Inflammatory macrophage (primary cell): ENCODE measurements at places on chromosomes 5 and 9.
A peak's percentile ranks its signal among the peaks of the same experiment; 100 is the strongest.

DNA sequence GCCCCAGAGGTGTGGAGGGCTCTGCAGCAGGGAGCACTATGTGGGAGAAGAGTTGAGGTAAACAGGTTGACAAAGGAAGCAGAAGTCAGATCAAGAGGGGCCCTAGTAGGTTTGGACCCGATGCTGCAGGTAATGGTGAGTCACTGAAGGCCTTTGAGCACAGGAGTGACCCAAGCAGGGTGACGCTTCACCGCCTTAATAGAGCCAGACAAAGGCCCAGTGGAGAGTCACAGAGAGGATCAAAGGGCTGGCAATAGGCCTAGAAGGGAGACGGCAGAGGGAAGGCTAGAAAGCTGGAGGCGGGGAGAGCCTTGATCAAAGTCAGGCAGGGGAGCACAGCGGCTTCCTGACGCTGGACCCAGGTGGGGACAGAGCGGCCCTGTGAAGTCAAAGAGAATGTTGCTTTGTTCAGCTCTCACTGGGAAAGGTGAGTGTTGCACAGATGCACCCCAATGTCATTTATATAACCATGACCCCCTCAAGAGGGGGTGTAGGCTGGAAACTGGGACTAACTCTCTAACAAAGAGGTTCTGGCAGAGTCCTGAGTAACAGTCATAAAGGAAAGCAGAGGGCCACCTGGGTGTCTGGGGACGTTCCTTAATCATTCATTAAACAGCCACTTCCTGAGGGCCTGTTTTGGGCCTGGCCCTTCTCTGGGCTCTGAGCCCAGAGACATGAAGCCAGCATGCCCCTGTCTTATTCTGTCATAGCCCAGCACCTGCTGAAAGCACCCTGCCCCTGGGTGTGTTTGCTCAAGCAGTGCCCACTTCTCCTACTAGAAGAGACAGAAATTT, 9.8 kb upstream of the CPLX2 start:
- DNase-seq: no peak

DNA sequence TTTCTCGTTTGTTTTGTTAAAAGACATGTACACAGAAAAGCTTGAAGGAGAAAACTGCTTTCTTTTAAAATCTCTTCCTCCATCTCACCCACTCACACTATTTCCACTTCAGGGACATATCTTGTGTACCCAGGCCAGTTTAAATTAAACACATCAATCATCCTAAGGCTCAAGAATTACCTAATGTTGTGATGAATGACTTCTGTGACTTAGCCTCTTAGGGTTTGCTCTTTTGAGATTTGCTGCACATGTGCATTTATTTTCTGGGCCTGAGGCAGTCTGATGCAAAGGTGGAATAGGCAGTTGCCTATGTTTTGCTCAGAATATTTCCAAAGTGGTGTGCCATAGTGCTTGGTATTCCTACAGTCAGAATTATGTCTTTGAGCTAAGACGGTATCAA, 439.9 kb upstream of the CHD1 start:
- DNase-seq: no peak

- no peak for DNase-seq
Measured at GRCh38 chr9:130354806-130355205, 89.2 kb downstream of the HMCN2 start.

- no peak for DNase-seq
Measured at GRCh38 chr5:150293091-150293941, 3.7 kb upstream of the CAMK2A start.

DNA sequence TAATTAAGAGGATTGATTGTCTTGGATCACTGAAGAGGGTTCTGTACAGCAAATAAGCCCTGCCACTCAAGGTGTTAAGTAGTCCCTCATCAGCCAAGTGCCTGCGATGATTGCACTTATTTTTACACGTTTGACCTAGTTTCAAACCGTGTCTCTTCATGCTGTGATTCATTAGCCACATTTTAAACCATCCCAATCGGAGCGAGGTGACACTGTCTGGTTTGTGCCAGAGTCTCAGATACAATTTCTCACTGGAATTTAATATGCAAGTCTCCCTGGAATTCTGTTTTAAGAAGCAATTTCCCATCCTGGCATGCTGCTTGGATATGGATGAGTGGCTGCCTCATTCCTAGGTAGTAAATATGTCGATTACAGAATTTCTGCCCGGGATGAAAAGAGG, 1.6 kb downstream of the INSYN2B start:
- no peak for DNase-seq

- no peak for DNase-seq
Measured at GRCh38 chr9:32884482-32884881, 101.1 kb downstream of the TMEM215 start.

DNA sequence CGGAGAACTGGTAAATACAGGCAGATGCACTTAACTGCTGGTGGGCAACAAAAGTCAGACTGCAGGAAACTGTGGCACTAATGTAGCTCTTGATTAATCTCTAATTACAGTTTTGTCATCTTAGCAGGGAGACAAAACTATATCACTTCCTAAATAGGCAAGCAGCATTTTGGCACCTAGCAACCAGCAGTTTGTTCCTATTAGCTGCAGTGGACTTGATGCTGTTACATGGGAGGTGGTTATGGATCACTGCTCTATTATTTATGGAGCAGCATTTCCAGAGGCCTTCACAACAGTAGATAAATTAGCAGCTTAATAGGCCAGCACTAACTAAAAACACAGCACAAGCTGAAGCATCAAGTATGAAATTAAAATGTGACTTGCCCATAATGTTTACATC, 518.3 kb upstream of the ITGA1 start:
- no peak for DNase-seq

- no peak for DNase-seq
Measured at GRCh38 chr9:77518688-77519087, 129.4 kb downstream of the GNA14 start.

DNA sequence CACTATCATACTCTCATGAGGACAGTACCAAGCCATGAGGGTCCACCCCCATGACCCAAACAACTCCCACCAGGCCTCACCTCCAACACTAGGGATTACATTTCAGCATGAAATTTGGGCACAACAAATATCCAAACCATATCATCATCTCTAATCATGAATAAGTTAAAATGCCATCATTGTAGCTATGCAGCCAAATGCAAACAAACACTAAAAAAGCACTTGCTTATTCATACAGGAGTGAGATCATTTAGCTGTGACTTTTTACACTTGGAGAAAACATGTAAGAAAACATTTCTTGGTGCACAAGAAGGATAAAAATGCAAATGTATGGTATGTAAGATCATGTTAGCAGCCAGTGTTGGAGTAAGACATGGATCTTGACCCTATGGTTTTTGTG, 24.2 kb downstream of the BAAT start:
- DNase-seq: no peak

GRCh38 chr9:136684799-136685198, 2.5 kb downstream of the AGPAT2 start:
- no peak for DNase-seq

- DNase-seq: no peak
Measured at GRCh38 chr9:3696368-3696767, 170.6 kb upstream of the RFX3 start.

- no peak for DNase-seq
Measured at GRCh38 chr5:76947082-76947503, 5.8 kb upstream of the CRHBP start.

- no peak for DNase-seq
Measured at GRCh38 chr5:90334741-90335140, 74.8 kb downstream of the CETN3 start.

GRCh38 chr5:33441241-33442177, 744 bp downstream of the TARS1 start:
- DNase-seq: peak; percentile 82

DNA sequence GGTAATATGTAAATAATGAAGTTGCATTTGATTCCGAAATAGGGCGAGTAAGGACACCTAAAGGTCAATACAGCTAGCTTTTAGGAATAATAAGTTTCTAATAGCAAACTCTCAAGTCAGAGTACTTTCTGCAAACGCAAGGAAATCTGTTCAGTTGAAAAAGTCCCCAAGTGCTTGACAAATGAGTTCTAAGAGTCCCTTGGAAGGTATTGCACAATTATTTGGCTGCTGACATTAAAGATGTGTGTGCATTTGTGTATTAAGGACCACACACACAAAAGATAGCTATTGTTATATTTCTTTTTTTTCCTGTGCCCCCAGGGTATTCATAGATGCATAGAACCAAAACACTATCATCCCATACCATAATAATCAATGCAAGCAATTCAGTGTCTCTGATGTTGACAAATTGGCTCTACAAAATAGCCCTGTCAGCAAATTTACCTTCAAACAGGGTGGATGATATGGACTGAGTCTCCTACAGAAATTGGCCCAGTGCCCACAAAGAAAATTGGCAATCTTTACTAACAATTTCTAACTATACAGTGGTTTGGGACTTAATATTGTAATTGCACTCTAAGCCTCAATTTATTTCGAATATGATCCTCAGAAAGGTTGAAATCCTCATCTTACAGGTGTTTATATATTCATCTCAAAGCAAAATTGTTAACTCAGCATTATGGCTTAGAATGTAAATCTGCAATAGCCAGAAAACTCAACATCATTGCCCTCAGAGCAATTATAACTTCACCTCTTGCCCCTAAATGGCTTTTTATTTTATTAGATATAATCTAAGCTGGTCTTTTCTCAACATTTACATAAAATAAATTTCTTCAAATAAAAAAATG, 827.2 kb downstream of the MAT2B start:
- no peak for DNase-seq
